CD4-positive, CD25-positive, alpha-beta regulatory T cell (primary cell): ENCODE measurements at places on chromosomes 6 and 20.

DNA sequence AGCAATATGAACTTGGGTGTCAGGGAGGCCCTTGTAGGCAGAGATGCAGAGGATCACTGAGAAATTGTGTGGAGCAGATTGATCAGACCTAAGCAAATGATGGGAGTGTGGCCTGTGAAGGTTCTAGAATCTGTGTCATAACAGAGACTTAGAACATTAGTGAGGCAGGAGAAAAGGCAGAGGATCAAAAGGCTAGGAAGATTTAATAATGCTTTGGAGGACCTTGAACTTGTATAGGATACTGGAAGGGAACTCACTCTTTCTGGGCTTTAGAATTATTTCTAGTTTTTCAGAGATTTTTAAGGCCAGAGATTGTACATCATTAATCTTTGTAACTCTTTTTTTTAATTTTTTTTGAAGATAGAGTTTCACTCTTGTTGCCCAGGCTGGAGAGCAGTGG is at the start of gene TSBP1:
TSS of gene TSBP1 (minus strand) at position 101 of the 400 bp plus-strand sequence. CDS start 197 bp downstream, outside the sequence.
- no peak for DNase-seq

GRCh38 chr20:45206725-45207124 is at the start of gene SEMG1:
SEMG1 (plus strand) TSS chr20:45207033; CDS start chr20:45207054, 21 bp downstream.
- no peak for DNase-seq

- DNase-seq, result no peak
Measured at GRCh38 chr6:29519291-29520010, 31.7 kb upstream of the MAS1L start.

- no peak for DNase-seq
Measured at GRCh38 chr6:34383161-34383631, 9.3 kb downstream of the NUDT3 start.

DNA sequence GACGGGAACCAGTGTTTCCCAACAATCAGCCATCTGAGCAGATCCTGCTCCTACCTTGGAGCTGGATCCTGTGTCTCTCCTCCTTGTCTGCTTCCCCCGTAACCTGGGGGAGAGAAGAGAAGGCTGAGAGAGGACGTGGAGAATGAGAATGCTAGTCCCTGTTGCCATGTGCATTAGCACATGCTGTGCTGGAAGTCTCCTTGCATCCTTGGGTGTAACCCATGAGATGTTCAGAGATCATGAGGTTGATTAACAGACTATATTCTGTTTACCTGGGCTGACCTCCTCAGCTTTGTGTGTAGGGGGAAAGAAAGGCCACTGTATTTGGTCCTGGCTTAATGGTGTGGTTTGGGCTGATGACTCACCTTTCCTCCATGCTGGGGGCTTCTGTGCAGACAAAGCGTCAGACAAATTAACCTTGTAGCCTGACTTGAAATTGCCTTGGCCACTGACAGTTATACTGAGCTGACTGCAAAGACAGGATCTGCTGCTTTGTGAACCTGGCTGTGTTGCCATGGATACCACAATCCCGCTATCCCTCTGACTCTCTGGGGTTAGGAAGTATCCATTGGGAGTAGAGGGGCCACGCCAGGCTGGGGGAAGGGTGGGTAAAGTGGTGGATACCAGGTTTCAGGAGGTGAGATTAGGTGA is 243.7 kb upstream of the CHD6 start:
- DNase-seq, result no peak

DNA sequence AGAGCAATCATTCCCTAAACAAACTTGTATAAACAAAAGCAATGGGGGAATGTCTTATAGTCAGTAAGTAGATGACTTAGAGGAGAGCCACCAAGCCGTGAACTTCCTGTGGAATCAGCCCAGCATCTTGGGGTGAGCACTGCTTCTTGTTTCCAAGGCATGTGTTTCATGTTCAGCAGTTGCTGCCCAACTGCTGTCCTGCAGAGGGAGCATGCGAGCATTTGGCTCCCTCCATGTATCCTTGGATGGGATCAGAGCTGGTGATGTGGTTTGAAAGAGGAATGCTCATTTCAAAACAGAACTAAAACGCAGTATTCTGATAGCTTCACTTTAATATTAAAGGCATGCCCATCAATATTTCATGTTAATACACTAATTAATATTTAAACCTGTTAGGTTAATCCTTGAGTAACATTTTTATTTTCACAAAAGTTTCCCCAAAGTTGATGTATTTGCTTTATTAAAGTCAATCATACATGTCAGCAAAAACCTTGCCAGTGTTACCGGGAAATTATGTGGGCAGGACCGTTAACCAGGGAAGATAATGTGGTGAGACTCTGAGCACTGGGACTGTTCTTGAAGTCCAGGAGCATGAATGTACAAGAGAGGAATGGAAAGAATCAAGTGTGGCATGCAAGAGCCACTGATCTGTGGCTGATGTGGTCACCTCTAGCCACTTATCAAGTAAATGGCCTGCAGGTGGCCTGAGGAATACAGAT is 172.1 kb upstream of the GGTLC1 start:
- DNase-seq, result peak; percentile 23

DNA sequence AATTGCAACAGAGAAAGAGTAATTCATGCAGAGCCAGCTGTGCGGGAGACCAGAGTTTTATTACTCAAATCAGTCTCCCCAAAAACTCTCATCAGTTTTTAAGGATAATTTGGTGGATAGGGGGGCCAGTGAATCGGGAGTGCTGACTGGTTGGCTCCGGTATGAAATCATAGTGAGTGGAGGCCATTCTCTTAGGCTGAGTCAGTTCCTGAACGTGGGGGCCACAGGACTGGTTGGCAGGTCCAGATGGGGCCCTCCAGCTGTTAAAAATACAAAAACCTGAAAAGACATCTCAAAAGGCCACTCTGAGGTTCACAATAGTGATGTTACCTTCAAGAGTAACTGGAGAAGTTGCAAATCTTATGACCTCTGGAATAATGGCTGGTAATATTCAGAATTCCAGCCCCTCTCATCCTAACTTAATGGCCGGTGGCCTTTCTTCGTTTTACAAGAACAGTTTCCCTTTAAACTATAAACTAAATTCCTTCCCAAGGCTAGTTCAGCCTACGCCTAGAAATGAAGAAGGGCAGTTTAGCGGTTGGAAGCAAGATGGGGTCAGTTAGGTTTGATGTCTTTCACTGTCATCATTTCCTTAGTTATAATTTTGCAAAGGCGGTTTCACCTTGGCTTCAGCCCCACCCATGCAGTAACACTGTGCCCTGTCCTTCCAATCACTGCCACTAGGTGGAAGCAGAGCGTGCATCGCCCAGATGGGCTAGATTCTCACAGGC is 6.8 kb upstream of the MICA start:
- DNase-seq, result peak; percentile 87

DNA sequence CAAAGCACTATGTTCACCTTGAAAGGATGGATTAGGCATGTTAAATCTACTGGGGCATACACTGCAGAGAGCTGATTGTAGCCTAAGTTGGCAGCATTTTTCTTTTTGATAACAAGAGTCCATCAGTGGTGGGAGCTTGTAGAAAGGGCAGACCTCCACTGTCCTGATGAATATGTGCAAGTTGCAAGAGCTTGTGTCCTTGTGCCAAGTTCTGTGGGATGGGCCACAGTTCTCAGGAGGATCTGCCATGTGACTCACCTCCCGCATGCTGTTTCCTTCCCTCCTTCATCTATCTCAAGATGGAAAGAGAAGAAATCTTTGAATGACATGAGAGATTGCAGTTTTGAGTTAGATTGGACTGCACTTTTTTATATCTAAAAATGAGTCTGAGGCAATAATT is 58.3 kb upstream of the GGTLC1 start:
- DNase-seq, result no peak

DNA sequence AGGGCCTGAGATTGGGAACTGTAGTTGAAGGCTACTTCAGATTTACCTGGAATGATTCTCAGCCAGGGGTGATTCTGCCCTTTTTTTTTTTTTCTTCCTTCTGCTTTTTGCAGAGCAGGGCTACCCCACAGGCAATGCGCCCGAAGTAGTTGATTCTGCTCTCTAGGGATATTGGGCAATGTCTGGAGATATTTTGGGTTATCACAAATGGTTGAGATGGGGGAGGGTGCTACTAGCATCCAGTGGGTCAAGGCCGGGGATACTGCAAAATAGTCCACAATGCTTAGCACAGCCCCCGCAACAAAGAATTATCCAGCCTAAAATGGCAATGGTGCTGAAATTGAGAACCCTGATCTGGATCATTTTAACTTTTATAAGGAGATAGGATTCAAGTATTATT is 71.2 kb upstream of the ZMYND8 start:
- no peak for DNase-seq

DNA sequence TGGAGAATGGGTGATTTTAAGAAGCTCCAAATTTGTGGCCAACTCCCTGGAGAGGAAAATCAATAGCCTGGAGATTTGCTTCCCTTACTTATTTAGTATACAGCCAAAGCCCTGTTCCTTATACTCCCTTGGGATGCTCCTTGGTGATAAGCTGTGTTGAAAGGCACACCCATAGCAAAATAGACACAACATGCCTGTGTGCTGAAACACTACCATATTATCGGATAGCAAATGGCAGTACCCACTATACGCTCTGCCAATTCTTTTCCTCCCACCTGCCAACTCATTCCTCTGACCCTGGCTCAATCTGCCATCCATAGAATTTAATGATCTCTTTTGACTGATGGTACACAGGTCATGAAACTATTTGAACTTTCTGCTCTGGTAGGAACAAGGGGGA is 98.2 kb downstream of the CLIC5 start:
- no peak for DNase-seq

- DNase-seq, result peak; percentile 38
Measured at GRCh38 chr6:95431637-95432228, 145.6 kb upstream of the MANEA start.

DNA sequence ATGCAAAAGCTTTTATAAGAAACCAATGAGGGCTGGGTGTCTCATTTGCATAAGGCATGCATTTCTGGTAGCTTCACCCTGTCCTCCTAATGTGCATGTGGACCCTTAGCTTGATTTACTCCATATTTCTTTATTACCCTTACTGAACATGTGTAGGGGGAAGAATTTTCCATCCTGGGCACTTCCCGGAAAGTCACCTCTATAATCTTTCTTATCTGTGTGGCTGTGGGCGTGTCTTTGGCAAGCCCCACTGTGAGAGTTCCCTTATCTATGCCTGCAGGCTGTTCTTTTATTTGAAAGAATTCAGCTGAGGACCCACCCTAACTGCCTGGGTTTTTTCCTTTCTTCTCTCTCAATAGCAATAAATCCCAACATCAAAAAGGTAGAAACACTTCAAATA is 627.8 kb downstream of the DOK5 start:
- DNase-seq, result no peak

DNA sequence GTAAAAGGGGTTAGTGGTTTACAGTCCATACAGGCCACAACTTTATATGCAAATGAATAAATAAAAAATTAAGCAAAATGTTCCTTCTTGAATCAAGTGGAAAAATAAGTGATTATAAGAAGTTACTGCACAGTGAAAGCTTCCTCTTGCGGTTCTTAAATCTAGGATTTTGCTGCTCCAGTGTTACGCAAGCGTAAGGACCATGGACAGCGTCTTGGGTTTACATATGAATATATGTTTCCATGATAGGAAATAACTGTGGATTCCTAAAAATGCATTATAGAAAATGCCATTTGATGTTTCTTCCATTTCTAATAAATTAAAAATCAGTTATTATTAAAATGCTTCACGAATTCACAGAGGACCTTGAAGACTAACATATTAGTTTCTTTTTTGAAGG is 176.6 kb upstream of the POU3F2 start:
- DNase-seq, result no peak

GRCh38 chr6:14965424-14966075 is 280.3 kb upstream of the JARID2 start:
- DNase-seq, result no peak

DNA sequence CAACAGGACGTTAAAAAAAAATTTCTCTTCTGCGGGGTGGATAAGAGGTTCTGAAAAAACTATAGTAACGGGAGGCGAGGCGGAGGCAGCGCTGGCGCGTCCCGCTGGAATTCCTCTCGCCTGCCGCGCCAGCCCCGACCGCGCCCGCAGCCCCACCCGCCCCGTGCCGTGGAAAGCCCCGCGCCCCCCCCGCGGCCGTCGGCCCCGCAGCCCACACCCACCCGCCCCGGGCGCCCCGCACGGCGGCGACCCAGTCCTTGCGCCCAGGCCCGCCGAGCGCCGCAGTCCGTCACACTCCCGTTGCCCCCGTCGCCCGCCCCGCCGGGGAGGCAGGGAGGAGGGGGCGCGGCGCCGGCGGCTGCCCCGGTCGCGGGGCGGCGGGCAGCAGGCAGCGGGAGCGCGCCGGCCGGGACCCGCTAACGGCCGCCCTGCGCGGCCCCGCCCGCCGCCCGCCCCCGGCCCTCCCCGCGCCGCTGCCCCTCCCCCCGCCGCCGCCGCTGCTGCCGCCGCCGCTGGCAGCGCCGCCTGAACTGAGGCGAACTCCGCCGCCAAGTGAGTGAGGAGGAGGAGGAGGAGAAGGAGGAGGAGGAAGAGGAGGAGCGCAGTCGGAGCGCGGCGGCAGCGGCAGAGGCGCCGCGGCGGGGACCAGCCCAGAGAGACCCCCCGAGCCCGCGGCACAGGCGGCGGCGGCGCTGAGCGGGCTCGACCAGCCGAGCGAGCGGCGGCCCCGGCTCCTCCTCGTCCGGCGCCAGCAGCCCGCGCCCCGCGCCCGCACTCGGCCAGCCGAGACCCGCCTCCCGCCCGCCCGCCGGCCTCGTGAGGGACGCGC is at the start of gene QKI:
TSS of gene QKI (plus strand) at position 602 of the 829 bp plus-strand sequence. CDS start 476 bp downstream, outside the sequence.
- DNase-seq, result peak; percentile 83

DNA sequence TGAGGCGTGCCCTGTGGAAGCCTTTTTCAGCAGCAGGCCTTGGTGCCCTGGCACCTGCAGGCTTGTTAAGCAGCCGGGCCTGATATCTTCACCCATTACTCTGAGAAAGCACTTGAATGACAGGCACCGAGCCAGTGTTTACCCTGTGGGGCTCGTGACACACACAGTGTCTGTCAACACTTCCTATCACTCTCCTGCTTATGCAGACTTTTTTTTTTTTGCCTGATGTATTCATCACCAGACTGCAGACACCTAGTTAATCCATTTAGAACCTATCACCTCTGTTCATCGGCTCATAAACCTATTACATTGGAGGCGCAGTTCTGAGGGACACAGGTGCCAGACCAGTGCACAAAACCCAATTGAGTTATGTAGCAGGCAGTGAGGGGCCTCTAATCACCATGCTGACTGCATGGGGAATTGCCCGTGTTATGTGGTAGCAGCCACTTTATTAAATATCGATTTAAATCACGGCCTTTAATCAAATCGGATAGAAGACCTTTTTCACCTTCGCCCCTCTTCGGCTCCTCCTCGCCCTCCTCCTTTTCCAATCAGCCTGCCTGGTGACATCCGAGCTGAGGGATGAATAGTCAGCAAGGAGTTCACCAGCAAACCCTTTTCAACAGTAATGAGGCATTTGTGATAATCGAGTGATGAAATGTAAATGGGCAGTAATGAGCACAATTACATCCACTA is 962.9 kb upstream of the SLC35B3 start:
- no peak for DNase-seq

GRCh38 chr6:112416866-112417265 is 69.7 kb downstream of the RFPL4B start:
- DNase-seq, result no peak

GRCh38 chr20:56736285-56736857 is 107.3 kb downstream of the TFAP2C start:
- DNase-seq, result no peak

DNA sequence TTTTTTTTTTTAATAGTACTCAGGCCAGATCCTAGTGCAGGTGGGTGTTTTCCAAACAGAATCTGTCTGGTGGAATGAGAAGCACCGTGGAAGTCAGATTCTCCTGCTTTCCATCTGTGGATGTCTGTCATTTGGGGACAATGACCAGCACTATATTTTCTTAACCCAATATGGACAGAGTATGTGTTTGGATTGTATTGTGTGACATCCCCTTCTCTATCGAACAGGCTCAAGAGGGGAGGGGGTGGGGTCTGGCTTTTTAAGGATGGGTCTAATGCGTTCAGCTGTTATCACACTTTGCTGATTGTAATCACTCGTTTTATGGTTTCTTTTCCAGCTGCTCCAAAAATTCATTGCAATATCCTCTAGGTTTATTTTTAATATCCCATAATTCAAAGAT is 197.5 kb upstream of the CEP162 start:
- no peak for DNase-seq
